ENCODE measurements at places on chromosomes 2 and 18.

DNA sequence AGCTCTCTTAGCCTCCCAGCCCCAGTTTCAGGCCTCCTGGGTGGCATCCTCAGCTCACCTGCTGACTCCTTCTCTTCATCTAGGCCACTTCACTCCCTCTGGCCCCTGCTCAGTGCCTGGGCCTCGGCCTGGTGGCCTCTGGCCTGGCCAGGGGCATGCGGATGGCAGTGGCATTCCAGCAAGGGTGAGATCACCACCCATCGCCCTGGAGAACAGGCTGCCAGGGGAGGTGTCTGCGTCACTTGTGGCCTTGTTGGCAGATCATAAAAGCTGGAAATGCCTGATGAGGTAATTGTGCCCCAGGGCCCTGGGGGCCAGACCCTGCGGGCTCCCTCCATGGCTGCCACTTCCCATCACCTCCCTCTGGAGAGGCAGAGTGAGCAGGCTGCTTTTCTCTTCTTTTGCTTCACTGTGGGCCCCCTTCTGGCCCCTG is 72.5 kb upstream of the SMAD2 start:
- DNase-seq, result peak; percentile 82

DNA sequence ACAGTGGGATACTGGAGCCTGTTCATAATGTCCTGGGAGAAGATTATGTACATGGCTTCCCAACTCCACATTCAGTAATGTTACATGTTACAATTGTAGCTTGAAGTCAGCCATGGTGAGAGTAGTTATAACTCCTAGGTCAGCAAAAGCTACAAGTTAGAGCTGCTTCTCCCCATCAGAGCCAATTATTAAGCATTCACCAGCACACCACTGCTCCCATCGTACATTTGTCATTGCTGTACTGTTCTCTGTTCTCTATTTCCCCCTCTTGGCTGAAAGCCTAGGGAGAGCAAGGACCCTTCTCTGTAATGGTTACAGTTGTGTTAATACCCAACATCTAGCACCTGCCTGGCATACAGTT is 5.3 kb upstream of the TLK1 start:
- no peak for DNase-seq

GRCh38 chr2:30860726-30861125 is 53.5 kb upstream of the CAPN13 start:
- no peak for DNase-seq

DNA sequence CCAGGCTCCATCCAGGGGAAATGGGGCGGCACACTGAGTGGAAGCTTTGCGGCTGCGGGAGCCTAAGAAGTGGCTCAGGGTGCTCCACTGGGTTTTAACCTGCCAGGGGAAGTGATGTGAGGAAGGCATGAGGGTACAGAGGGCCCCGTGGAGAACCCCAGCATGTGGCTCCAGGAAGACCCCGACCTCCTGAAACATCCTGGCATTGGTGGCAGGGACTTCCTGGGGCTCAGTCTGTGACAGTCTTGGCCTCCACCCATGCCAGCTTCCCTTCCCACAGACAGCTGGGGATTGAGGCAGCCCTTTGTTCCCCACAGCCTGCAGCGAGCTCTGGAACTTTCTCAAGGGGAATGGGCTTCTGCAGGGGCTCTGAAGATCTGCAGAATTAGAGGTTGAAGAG is 146.6 kb downstream of the TNS1 start:
- no peak for DNase-seq

GRCh38 chr2:146602856-146603255 is 1242.0 kb upstream of the ACVR2A start:
- no peak for DNase-seq

- no peak for DNase-seq
These were observed 504.4 kb downstream of the RIT2 start for GRCh38 chr18:42611134-42611533.

GRCh38 chr2:236570081-236570868 is 650 bp downstream of the ACKR3 start:
- DNase-seq, result peak; percentile 8

DNA sequence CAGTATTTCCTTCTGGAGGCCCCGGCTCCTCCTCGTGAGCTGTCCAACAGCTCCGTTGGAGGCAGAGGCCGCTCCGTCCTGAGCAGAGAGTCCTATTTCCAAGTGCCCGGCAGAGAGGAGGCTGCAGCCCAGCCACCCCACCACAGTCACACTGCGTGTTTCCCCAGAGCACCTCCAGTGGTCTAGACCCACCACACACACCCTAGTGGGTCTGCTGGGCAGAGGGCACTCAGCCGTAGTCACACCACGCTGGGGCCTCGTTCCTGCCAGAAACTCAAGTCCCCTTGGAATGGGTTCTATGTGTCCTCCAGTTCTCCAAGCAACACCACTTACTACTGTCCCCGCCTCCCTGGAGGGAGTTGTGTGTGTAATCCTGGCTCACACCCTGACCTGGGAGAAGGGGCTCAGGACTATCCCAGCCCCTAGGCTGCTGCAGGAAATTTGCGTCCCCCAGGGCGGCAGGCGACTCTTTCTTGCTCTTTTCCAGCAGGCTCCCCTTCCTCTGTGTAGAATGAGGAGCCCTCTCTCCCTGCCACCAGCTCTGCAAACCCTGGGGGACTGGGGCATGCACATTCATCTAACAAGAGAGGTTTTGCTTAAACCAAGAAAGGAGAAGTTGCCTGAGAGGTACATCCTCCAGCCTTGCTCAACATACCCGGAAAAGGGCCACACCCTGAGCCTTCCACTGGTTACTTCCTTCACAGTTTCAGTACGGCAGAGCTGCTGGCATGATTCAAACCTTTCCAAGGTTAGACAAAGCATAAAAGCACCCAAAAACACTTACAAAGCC is 114.1 kb downstream of the NDUFA10 start:
- DNase-seq, result no peak

DNA sequence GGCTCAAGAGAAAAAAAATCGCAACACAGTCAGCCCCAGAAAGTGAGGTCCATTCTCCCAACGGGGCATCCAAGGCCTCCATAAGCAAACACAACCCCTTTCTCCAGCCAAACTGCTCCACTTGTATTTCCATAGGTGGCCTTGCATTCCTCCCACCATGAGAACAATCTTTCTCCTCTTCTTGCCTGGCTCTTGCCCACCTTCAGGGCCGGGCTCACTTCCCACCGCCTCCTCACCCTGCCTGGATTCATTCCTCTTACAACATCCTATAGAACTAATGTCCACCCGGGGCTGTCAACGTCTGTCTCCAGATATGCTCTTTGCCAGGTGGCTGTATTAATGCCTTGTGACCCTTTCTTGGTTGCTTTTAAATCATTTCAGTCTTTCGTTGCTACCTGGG is 124.5 kb downstream of the SMAD7 start:
- no peak for DNase-seq

Data from mammary epithelial cell (primary cell).